ENCODE measurements at places on chromosomes 2 and 18. TPM values are rescaled to one million over a fixed set of nuclear protein-coding genes. Genes with fewer than 3 reads are reported as not detected.

- no peak for DNase-seq
These were observed 51.3 kb downstream of the MYO7B start for GRCh38 chr2:127586746-127587295.

- peak; percentile 62 for DNase-seq
These were observed 10.7 kb upstream of the TWSG1 start for GRCh38 chr18:9323750-9324445.

ITPRID2 gene
- 134 TPM for total RNA-seq

QPCT gene
- total RNA-seq: 137 TPM

FAM237A gene
- not detected for total RNA-seq

- DNase-seq: no peak
These were observed 329.1 kb upstream of the GULP1 start for GRCh38 chr2:187962538-187962937.

GRCh38 chr2:208711598-208711997 lies 305.0 kb downstream of the PTH2R start:
- DNase-seq: no peak

GRCh38 chr2:160200921-160201320 lies 849 bp upstream of the ITGB6 start:
- no peak for DNase-seq

VWC2L gene
- total RNA-seq: not detected

DNA sequence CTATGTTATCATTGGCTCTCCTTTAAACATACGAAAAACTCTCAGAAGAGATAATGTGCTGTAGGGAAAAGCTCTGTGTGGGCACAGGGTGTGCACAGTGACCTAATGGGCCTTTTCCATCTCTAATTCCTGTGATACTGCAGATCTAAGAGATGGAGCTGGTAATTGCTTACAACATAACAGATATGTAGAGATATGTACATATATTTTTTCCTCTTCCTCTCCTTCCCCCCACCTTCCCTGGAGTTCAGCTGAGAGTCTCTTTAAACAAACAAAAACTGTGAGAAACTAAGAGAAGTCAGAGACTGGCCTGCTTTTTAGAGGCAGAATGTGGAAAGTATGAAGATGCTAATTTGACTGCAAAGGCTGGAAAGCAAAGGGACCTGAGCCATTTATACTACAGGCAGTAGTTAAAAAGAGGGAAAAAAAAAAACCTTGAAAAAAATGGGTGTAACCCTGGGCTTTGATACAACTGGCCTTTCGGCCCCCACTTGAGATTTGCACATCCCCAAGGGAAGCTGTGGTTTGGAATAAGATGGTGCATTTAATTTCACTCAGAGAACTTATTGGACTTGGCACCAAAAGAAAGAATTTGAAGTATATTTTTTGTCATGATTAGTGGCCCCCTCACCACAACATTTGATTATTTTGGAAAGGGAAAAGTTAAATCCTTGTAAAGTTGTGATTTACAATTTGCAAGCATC lies 502.2 kb upstream of the ZEB2 start:
- peak; percentile 74 for DNase-seq

MZT2A gene
- 137 TPM for total RNA-seq

- DNase-seq: no peak
These were observed 200.6 kb downstream of the NRP2 start for GRCh38 chr2:205882806-205883425.

- DNase-seq: peak; percentile 4
These were observed 254.0 kb upstream of the POU3F3 start for GRCh38 chr2:104599787-104600510.

DNA sequence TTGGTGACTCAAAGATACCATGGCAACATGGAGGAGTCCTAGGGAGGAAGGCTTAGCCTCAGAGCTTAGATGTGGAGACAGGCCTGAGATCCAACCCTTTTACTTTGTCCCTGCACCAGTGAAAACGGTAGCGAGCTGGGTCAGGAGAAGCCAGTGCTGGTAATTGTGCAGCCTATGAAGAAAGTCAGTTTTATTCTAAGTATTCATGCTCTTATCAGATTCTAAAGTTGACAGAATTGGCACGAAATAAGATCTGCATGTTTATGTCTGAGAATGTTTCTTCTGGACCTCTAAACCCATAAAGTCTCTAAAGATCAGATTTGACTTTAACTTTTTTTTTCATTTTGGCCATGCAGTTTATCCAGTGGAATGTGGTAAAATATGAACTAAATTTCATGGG lies 93.8 kb downstream of the SCG2 start:
- no peak for DNase-seq

GRCh38 chr2:7857904-7858303 lies 824.0 kb upstream of the ID2 start:
- no peak for DNase-seq

GRCh38 chr2:2591542-2591940 lies 260.5 kb upstream of the MYT1L start:
- DNase-seq: no peak

- no peak for DNase-seq
These were observed 110.3 kb upstream of the TTN start for GRCh38 chr2:178917555-178917954.

SLC5A7 gene
- total RNA-seq: not detected

C2orf72 gene
- 0.48 TPM for total RNA-seq

DNA sequence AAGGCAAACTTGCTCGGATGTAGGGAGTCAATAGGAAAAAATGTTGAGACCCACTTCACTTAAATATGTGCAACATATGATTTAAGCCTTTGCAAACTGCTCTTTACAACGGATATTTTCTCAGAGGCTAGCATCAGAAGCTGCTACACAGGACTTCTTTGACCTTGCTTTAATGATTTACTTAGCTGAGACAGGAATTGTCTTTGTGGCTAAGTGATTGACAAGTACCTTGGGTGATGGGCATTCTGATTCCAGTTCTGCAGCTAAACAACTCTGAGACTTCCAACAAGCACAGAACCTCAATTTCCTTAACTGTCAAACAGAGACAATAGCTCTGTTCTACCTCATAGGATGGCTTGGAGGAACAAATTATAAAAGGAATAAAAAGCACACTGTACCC lies 150.2 kb downstream of the NCKAP5 start:
- DNase-seq: no peak

TACR1 gene
- total RNA-seq: not detected

RALBP1 gene
- total RNA-seq: 38.1 TPM

DNA sequence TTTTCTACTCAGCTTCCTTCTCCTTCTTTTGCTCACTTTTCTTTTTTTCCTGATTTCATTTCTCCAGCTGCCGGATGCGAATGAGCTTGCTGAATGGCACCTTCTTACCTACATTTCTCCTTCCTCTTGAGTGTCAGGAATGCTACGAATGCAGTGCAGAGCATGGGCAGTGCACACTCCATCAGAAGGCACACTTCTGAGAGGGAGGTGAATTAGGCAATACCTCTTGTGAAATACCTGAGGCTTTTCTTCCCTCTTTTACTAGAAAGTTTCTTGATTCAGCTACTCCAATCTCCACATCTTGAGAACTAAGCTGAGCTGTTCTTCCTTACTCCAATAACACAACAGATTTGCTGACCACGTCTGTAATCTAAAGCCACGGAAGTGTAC lies 51.1 kb downstream of the PLEKHM3 start:
- no peak for DNase-seq

GRCh38 chr2:62558743-62559142 lies 52.7 kb upstream of the TMEM17 start:
- no peak for DNase-seq

BCL2 gene
- total RNA-seq: 0.84 TPM

DNA sequence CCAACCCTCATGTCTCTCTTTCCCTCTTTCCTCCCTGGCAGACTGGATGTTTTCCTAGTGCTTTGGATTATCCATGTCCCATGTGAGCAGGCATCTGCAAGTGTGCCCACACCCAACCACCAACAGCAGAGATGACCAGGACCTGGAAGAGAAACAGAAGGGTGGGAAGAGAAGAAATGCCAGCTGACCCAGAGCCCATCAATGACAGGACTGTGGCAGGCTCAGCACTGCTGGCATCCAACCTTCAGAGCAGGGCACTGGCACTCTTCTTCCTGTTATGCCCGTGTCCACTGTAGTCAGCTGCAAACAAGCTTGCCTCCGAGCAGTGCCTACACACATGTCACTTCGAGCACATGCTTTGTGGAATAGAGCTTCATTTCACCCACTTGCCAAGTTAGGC lies 121.1 kb downstream of the TANC1 start:
- no peak for DNase-seq

DNA sequence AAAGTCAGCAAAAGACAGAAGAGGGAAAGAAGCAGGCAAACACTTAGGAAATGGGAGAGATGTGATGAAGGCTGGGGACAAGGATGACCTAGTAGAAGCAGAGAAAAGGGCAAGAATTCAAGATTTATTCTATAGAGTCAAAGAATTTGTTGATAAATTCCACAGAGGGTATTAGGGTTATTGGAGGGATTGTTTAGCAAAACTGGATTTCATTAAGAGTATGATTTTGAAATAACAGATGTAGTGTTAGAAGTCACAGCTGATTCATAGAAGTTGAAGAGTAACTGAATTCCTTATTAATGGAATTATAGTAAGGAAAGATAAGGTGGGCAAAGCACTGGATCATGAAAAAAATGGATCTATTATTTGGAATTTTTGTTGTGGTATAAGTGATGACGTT lies 48.6 kb downstream of the CEP192 start:
- DNase-seq: no peak

GRCh38 chr2:96113951-96114350 lies 2.4 kb downstream of the ADRA2B start:
- DNase-seq: no peak

DNA sequence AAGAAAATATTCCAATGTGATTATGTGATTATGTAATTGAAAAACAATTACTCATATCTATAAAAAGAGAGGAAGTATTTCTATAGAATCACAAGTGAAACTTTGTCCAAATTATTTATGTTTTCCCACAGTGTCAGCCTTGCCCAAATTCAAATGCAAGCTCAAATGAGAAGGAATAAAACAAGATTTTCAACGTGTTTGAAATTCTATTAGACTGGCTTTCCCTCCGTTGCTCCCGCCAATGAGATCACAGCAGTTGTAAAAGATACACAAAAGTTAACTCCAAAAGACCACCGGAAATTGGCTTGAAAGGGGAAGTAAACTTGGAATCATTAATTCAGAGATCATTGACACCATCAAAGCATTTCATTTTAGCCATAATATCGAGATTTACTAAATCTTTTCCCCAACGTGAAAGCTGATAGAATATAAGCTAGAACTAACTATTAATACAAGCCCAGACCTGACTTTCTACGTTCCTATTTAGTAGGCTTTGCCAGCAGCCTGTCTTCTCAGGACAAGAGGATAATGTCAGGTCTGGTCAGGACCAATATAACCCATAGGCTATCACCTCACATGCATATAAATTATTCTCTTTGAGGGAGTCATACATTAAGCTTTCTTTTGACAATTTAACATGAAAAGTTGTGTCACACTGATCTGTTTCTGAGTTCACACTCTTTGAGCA lies 222.6 kb upstream of the CHAC2 start:
- DNase-seq: no peak

DLX1 gene
- total RNA-seq: 7.8 TPM

Measured in RPMI7951 (cell line).